GM23248 (cell line): ENCODE measurements at places on chromosomes 5 and 9. TPM values are rescaled to one million over a fixed set of nuclear protein-coding genes. Genes with fewer than 3 reads are reported as not detected.

- DNase-seq = no peak
Measured at GRCh38 chr9:131728546-131728910, 11.3 kb downstream of the RAPGEF1 start.

GRCh38 chr5:180052211-180052818 is 19.2 kb downstream of the RNF130 start:
- DNase-seq = no peak

CATSPER3 gene
- 0.14 and 0.18 TPM in 2 replicates for polyA plus RNA-seq

FGF18 gene
- polyA plus RNA-seq = 0.09 TPM in 2 replicates

DNA sequence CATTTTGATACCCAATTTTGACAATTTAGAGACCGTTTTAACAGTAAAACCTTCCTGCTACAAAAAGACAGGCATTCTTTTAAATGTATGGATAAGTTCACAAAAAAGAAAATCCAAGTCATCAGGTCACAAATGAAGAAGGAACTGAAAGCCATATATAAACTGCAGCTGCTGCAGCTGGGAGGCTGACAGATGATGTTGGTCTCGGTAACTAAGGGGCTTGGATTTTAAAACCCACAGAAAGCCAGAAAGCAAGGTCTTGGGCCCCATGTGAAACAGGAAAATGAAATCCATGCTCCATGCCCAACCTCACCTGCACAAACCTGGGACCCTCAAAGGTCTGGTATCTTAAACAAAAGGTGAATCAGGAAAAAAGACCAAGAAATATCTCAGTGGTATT is 15.7 kb upstream of the C5orf34 start:
- no peak for DNase-seq
